AG20443 (cell line): ENCODE measurements at places on chromosomes 7 and 10.
A peak's percentile ranks its signal among the peaks of the same experiment; 100 is the strongest.

DNA sequence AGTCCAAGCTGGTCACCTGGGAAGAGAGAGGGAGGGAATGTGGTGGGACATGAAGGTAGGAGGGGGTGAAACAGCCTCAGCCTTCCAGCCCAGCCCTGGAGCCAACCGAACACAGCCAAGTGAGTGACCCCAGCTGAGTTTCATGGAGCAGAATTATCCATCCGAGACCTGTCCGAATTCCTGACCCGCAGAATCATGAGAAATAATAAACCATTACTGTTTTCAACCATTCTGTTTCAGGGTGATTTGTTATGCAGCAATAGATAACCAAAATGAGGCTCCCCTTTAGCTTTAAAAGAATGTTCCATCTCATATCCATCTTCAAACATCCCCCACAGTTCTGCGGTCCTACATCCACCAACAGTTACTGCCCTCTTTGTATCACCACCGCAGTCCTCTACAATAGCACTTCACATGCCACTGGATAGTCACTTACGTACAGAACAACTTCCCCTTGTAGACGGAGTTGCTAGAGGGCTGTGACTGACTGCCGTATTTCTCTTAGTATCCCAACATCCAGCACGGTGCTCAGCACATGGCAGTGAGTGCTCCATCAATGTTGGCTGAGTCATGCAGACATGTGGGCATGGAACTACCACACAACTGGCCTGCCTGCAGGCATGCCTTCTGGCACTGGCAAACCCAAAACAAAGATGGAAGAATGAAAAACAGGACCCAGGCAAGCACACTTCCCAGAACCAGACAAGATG, 18.5 kb downstream of the KIAA1549 start:
- no peak for DNase-seq

DNA sequence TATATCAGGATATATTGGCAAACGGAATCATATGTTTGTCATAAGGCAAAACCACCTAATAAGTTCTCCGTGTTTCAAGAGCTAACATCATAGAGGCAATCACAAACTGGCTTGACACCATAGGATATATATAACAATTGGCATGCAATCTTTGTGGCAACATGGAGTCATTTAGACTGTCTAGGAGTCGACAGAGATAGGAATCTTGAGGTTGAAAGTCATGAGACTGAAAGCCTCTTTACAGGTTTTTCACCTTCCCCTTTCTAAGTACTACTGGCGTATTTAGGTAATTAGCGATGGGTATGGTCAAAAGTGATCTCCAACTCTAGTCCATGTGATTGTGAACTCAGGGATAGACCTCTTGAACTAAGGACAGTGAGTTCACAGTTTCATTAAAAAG, 63.7 kb downstream of the THSD7A start:
- no peak for DNase-seq

DNA sequence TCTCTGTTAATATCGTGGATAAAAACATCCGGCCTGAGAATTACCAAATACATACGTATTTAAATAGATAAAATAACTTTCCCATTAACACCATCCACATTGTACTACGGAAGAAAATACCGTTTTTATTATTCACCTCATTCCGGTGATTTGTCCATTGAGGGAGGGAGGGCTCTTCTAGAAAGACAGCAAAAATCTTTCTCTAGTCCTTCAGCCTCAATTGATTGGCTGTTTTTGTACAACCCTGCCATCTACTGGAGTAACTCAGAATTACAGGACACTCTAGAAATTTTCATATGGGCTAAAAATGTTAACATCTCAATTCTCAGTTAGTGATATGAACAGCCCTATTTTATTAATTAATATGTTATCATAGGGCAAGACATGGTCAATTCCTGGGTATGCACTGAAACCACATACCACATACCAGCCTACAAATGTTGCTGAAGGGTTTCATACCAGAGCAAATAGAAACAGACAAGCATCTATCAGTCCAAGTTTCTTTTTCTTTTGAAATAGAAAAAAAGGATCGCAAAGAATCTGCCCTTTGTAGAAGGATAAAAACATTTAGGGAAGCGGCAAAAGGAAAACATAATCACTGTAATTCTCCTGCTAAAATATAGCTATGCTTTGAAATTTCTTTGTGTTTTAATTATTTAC, 55.8 kb upstream of the CDCA7L start:
- peak; percentile 84 for DNase-seq

DNA sequence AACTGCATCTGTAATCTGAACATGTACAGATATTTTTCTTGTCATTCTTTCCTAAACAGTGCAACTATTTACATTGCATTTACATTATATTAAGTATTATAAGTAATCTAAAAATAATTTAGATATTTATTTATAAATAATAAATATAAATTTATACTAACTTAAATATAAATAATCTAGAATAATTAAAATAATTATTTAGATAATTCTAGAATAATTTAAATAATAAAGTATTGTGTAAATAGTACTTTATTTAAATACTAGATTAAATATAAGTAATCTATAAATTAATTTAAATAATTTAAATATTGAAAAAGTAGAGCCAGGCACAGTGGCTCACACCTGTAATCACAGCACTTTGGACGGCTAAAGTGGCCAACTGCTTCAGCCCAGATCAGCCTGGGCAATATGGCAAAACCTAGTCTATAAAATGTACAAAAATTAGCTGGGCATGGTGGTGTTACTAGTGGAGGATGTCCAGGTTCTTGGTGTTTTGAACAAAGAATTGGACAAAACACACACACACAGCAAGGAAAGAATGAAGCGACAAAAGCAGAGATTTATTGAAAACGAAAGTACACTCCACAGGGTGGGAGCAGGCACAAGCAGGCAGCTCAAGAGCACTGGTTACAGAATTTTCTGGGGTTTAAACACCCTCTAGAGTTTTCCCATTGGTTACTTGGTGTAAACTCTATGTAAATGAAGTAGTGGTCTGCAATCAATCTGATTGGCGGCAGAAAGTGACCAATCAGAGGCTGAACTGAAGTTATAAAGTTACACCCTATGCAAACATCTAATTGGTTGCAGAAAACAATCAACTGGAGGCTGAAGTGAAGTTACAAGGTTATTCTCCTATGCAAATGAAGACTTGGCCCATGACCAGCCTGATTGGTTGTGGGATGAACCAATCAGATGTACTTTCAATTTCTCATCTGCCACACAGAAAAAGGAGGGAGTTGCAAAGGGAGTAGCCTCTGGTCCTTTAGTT, 100.2 kb upstream of the SP4 start:
- DNase-seq = no peak

DNA sequence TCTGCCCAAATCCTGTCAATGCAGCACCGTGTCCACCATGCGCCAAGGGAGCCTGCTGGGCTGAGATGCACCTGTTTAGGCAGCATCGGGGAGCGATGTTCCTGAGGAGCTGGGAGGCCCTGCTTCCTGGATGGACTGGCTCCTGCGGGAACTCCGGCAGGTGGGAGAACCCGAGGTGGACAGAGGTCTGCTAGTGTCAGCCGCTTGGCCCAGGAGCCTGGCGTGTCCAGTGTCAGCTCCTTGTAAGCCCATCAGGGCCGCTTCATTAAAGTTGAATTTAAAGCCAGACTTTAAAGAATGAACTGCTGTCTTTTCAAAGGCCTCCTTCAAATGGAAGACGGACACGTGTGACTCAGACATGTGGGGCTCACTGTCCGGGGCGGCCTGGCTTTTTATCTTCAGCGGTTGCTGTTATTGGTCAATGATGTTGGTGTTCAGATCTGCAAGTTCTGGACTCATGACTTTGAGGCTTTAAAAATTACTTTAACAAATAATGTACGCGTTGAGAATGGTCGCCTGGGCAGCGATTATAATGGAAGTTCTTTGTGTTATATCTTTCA, 422.5 kb downstream of the DNAJB6 start:
- no peak for DNase-seq

DNA sequence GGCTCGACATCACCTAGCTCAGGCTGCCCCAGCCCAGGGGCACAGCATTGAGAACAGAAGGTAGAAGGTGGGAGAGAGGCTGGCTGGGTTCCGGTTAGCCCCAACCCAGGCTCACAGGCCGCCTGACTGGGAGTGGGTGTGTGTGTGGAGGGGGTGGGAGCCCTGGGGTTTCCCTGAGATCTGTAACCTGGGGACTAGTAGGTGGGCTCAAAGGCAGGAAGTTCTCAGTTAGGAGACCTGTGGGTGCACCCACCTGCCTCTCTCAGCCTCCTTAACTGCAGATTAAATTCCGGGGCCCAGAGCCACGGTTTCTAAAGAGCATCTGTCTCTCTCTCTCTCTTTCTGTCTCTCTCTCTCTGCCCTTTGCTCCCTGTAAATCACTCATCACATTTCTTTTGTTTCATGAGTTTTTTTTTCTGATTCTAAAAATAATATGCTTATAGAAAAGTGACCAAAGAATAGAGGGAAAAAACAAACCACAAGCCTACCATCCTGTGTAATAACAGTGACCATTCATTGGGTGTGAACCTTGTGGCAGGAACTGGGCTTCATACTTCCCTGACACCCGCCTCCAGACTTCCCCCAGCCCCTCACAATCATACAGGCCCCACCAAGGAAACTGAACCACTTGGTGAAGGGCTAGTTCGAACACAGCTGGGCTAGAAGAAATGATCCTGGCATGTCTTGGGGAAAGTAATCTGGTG, 83.4 kb upstream of the SMNDC1 start:
- DNase-seq = no peak
